Stimulated activated CD4-positive, alpha-beta T cell treated with anti-CD3 and anti-CD28 coated beads, Interleukin-12 subunit alpha, Interleukin-12 subunit beta, amount 100 ng/mL, for 48 hours (primary cell): ENCODE measurements at places on chromosomes 6 and 20.

GRCh38 chr6:126107475-126108166 is 121.3 kb downstream of the TRMT11 start:
- DNase-seq: no peak

DNA sequence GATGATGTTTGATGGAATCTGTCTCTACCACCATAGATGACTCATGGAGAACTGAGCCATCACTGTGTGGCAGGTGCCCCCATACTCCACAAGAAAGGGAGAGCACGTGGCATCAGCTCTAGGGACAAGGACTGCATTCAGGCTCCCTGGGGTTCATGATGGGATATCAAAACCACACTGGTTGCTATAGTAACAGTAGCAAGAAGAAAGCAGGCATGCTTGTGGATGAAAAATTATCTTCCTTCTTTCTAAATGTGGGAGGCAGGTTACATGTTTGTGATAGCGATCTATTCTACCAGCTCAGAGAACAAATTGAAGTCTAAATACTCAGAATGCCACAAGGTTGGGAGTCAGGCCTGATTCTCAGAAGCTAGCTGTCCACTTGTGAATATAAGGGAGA is 224.2 kb downstream of the ARHGAP18 start:
- DNase-seq: no peak

GRCh38 chr6:55131616-55132015 is 42.7 kb upstream of the HCRTR2 start:
- no peak for DNase-seq

- no peak for DNase-seq
These were observed 8.5 kb upstream of the CST3 start for GRCh38 chr20:23646106-23646873.

DNA sequence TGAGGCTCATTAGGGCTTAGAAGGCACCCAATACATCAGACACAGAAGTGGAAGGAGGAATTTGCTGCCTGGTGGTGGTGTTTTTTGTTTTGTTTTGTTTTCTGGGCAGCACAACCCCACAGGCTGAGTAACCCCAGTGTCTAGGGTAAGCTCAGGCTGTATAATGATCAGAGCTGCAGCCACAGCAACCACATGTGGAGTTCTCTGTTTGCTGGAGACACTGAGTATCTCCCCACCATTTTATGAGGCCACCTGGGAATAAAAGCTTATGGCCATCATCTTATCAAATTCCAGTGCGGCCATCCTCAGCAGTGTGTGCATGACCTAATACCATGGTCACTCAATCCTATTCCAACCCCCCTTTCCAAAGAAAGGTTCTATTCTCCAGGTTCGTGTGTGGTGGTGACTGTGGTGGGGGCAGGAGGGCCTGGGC is 3.4 kb upstream of the DLL1 start:
- DNase-seq: no peak

GRCh38 chr6:3314176-3314575 is 55.4 kb downstream of the PSMG4 start:
- no peak for DNase-seq

DNA sequence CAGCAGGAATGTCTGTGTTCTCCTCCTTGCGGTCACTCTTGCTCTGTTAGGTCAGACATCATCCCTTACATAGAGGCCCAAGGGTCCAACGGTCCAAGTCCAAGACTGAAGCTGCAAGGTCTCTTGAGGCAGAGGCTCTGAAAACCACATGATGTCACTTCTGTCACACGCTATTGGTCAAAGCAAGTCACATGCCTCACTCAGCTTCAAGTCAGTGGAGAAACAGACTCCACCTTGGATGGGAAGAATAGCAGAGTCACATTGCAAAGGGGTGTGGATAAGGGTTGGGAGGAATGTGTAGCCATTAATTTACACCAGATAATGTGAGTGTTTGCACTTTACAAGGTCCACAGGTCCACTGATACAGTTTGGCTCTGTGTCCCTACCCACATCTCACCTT is 17.5 kb downstream of the SLC52A3 start:
- no peak for DNase-seq

- DNase-seq: no peak
These were observed 40.4 kb upstream of the EDN1 start for GRCh38 chr6:12249541-12250382.

DNA sequence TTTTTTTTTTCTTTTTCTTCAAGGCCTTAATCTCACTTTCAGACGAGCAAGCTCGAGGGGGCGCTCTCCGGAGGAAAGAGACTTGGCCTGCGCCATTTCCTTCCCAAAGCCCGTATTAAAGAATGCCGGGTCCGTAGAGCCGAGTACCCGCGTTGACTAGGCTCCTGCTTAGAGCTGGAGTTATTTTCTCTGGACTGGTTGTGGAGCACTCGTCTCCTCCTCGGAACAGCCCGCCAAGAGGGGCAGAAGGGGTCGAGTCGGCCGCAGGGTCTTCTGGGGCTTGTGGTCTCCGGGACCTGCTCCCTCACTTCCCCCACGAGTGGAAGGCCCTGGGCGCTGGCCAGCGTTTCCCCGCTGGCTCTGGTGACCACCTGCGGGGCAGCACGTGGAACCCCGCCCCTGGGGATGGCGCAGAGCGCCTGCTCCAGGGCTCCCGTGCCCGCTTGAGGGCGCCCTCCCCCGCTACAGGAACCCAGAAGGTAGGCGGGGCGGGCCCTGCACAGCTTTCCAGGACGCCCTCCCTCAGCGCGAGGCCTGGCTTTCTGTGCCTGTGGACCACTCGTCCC is 2.7 kb upstream of the MEI4 start:
- no peak for DNase-seq

- DNase-seq: no peak
These were observed 20.0 kb downstream of the DEF6 start for GRCh38 chr6:35317483-35318195.

DNA sequence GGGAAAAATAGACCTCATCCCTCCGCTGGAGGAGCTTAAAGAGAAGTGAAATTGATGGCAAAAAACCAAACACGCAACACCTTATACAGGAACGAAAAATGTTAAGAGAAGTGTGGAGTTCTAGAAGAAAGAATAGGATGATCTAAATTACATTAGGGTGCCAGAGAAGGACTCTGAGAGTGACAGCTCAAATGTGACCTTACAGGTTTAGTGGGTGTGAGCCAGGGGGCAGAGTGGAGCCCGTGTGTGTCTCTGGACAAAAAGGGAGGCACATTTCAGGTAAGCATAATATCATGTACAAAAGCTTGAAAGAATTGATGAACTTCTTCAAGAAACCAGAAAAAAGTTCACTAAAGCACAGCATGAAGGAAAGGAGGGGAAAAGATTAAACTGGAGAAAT is 20.8 kb downstream of the HLA-DRA start:
- DNase-seq: no peak

- DNase-seq: no peak
These were observed 42.4 kb downstream of the CNBD2 start for GRCh38 chr20:36010825-36011224.

- DNase-seq: no peak
These were observed 6.5 kb upstream of the PREX1 start for GRCh38 chr20:48834278-48834677.
